Pons (tissue), 1 donor: ENCODE measurements at places on chromosomes 13 and 19.

- DNase-seq: no peak
Measured at GRCh38 chr19:9848762-9849161, 13.6 kb downstream of the PIN1 start.

DNA sequence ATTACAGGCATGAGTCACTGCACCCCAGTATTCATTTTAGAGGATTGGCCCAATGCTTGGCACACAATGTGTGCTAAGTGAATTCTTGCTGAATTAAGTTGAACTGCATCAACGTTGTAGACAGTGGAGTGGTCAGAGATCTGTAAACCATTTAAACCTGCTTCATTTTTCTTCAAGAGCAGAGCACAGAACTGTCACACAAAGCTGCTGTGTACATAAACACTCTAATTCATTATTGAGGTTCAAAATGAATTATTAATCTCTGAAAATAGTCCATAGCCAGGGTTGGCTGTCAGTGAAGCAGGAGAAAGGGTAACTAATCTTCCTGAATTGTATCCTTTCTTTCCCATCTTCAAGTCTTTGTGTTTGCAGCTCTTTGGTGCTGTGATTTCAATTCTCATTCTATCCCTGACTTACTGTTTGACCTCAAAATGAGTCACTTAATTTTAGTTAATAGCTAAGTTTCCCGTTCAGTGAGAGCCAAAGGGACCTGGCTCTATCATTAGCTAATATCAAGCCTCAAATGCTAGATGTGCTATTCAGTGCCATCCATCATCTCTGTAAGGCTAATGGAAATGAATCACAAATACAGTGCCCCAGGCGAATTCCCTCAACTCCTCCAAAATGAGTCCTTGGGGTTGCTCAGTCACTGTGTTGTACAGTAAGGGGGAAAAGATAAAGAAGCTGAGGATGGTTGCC is 77.0 kb upstream of the TSC22D1 start:
- no peak for DNase-seq

DNA sequence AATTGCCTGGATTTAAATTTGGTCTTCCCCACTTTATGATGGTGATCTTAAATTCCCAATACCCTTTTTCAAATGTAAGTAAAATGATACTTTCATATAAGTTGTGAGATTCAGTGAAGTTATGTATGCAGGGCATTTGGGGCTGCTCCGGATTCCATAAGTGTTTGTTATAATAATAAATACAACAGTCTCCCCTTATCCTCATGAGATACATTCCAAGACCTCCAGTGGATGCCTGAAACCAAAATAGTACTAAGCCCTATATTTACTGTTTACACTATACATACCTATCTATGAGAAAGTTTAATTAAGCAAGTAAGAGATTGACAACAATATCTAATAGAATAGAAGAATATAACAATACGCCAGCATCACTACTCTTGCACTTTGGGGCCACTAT is 2237.8 kb downstream of the PCDH9 start:
- no peak for DNase-seq

GRCh38 chr13:47126432-47126831 is 229.6 kb upstream of the HTR2A start:
- DNase-seq: no peak

- DNase-seq: no peak
Measured at GRCh38 chr13:51976423-51976822, 34.8 kb downstream of the ATP7B start.

DNA sequence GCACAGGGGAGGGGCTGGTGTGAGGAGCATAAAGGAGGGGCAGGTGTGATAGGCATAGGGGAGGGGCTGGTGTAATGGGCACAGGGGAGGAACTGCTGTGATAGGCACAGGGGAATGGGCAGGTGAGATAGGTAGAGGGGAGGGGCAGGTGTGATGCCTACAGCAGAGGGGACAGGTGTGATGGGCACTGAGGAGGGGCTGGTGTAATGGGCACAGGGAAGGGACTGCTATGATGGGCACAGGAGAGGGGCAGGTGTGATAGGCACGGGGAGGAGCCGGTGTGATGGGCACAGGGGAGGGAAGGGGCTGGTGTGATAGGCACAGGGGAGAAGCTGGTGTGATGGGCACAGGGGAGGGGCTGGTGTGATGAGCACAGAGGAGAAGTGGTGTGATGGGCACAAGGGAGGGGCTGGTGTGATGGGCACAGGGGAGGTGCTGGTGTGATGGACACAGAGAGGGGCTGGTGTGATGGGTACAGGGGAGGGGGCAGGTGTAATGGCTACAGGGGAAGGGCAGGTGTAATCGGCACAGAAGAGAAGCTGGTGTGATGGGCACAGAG is 39.5 kb upstream of the POP4 start:
- no peak for DNase-seq

- no peak for DNase-seq
Measured at GRCh38 chr13:40637643-40638042, 28.8 kb downstream of the FOXO1 start.

- no peak for DNase-seq
Measured at GRCh38 chr19:39553082-39553652, 13.2 kb upstream of the EID2 start.

DNA sequence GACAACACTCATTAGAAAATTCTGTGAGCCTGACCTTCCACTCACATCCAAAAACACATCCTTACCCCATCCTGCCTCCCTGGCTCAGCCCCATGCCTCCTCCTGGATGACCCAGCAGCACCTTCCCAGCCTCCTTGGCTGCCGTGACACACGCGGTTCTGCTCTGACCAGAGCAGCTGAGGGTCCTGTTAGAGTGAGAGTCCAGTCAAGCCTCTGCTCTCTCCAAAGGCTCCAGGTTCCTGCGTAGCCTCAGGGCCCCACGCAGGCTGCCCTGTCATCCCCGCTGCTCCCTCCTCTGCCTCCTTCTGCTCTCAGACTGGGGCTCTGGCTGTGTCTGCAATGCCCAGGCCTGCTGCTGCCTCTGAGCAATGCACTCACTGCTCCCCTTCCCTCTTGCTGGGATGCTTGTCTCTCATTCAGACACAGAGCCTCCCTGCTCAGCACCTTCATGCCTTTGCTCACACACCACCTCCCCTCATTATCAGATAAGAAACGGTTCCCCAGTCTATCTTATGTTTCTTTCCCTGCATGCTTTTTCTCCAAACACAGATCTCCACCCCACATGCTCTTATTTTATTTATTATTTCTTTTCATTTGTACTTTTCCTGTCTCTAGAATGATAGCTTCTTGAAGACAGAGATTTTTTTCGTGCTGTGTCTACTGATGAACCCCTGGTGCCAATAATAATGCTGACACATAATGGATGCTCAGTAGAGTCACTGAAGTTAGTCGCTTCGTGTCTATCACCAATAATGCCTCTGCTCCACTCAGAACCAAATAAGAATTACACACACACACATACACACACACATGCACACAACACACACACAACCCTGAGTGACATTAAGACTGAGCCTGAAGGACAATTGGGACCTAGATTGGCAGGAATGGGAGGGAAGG is 10.2 kb upstream of the SIGLEC6 start:
- no peak for DNase-seq

- peak; percentile 45 for DNase-seq
Measured at GRCh38 chr19:29596885-29597525, 9.1 kb upstream of the POP4 start.

DNA sequence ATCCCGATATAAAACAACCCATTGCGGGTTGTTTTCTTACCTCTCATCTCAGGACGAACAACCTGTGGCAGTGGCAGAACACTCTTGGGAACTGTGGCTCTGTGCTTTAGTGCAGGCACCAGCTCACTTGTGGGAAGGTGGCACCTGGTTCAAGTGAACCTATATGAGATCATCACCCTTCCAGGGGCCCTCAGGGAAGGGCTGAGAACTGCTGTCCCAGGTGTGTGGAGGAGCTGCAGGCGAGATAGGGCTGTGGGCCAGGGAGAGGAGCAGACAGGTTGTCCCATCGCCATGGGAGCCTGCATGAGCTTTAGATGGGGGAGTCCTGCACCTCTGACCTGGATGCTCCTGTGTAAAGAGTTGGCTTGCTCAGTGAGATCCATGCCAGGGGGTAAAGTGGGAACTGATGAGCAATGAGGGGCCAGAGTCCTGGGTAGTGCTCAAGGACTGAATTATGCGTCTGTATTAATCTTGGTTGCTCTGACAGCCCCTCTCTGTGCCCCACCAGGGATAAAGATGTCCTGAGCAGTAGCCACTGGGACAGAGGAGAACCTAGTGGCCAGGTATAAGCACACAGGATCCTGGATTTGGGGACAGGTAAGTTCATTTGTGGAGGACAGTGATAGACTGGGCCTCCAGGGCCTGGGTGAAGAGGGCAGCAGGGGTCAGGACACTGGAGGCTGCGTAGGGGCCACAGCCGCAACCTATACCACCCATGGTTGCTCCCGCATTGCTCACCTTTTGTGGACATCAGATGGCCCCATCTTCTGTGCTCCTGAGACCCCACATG is 8.7 kb downstream of the CEACAM4 start:
- DNase-seq: no peak

- DNase-seq: no peak
Measured at GRCh38 chr19:648904-649801, 9.5 kb downstream of the FGF22 start.

- no peak for DNase-seq
Measured at GRCh38 chr19:35085947-35086346, 29.7 kb upstream of the FXYD3 start.

- no peak for DNase-seq
Measured at GRCh38 chr13:78299832-78300623, 303.3 kb downstream of the POU4F1 start.

DNA sequence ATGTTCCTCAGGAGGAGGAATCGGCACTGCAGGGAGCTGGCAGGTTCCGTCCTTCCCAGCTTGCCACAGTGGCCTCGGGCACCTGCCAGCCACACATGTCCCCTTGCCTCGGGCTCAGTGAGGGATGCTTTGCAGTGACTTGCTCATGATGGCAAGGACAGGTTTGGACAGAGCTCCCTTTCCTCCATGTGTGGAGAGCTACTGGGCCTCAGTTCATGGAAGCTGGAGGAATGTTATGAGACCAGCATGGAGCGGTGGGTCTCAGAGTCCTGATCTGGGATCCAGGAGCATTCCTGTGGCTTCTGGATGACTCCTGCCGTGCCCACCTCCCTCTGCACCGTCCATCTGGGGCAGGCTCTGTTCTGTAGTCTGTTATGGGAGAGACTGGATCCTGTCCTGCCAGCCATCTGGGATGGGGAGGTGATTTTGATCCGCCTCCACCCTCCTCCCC is 59.2 kb downstream of the SIPA1L3 start:
- no peak for DNase-seq

GRCh38 chr19:48152551-48152950 is 17.6 kb downstream of the LIG1 start:
- DNase-seq: peak; percentile 79

GRCh38 chr19:14496029-14496833 is at the start of gene GIPC1:
GIPC1 (minus strand) TSS chr19:14496127; CDS start chr19:14482976, 13,151 bp downstream.
- peak; percentile 96 for DNase-seq

GRCh38 chr13:24083722-24084421 is 76.6 kb upstream of the SPATA13 start:
- peak; percentile 73 for DNase-seq

- no peak for DNase-seq
Measured at GRCh38 chr13:98918771-98919170, 59.1 kb downstream of the DOCK9 start.

GRCh38 chr13:61765181-61765742 is 349.6 kb upstream of the PCDH20 start:
- DNase-seq: no peak

- DNase-seq: no peak
Measured at GRCh38 chr19:12800466-12800770, 1.2 kb downstream of the PRDX2 start.

DNA sequence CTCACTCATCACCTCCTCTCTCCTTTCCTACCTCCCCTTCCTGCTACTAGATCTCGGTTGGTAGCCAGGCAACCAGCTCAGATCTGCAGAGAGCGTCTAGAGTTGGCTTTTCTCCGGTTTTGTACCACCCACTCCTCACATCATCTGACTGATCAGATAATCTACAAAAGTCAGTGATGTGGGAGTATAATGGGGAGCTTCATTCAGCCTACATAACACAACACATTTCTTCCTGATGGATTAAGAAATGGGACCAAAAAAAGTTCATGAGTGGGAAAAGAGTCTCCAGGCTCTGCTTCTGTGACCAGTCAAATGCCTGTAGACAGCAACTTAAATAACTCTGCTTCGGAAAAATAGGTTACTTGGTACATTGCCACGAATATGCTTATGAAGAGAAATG is 279.8 kb downstream of the DCLK1 start:
- no peak for DNase-seq

GRCh38 chr13:25771641-25772478 is 280.0 kb downstream of the SHISA2 start:
- no peak for DNase-seq

DNA sequence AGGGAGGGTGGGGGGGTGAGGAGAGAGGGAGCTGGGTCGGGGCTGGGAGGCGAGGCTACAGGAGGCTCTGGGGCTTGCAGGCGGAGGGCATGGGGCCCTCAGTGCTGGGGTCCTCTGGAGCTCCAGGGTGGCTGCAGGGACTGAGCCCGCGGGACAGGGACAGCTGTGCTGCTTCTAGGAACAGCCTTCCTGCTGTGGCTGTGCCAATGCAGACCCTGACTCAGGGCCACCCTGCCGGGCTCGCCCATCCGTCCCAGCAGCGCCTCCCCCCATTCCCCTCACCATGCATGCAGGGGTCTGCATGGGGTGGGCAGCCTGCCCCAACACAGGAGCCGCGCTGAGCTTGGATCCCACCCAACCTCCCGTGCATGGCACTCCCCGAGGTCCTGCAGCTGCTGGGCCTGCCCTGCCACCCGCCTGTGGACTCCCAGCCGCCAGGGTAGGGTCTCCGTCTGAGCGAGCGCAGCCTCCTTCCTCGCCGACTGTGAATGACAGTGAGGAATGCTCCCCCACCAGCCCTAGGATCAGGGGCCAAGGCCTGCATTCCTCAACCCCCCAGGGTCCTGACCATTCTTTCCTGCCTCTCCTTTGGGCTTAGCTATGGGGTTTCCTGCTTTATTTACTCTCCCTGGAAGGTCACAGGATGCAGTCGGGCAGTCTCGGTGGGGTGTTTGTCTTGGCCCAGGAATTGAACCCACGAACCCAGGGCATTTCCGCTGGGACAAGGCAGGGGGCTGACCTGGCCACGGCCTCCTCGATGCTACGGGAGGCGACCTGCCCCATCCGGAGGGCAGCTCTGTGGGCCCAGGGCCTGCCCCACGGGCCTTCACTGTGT is 23.4 kb downstream of the CEBPG start:
- DNase-seq: no peak

DNA sequence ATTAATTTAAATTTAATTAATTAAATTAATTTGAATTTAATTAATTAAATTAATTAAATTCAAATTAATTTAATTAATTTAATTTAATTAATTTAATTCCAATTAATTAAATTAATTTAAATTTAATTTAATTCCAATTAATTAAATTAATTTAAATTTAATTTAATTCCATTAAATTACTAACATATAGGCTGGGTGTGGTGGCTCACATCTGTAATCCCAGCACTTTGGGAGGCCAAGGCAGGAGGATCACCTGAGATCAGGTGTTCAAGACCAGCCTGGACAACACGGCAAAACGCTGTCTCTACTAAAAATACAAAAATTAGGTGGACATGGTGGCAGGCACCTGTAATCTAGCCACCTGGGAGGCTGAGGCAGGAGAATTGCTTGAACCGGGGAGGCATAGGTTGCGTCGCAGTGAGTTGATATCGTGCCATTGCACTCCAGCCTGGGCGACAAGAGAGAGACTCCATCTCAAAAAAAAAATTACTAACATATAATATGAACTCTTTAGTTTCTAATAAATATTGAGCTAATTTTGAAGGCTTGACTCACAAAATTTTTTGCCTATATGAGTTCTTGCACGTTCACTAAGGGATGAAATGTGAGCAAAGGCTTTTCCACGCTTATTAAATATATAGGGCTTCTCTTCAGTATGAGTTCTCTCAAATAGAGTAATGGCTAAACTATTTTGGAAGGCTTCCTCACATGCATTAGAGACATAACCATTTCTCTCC is 9.0 kb upstream of the USP29 start:
- no peak for DNase-seq

GRCh38 chr19:56748378-56748777 is 76.8 kb upstream of the ZNF835 start:
- DNase-seq: peak; percentile 81
